GM12864 (cell line): ENCODE measurements at places on chromosomes 11 and 22.

- no peak for DNase-seq
These were observed 13.1 kb upstream of the MS4A10 start for GRCh38 chr11:60771879-60772525.

DNA sequence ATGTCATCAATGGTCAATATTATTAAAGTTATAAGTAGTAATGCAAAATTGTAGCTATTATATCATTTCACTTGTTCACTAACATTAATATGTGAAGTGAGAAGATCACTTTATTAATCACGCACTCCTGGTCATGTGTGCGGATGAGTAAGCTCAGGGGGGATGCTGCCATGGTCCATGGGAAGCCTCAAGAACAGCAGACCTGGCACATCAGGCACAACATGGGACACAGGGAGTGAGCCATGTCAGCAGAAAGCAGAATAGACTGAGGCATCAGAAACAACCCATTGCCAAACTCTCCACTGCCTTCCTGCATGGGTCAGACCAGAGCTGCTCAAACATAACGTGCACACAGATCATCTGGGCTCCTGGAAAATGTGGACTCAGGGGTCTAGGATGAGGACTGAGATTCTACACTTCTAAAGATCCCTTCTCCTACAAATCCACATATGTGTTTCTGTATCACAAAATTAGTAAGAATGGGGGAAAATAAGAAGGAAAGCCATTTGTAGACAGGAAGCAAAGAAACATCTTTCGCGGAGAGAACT is 63.8 kb upstream of the VPREB1 start:
- no peak for DNase-seq

GRCh38 chr11:114321621-114322257 is 25.5 kb downstream of the NNMT start:
- no peak for DNase-seq

GRCh38 chr11:7520011-7520942 is 6.5 kb downstream of the PPFIBP2 start:
- peak; percentile 72 for DNase-seq

DNA sequence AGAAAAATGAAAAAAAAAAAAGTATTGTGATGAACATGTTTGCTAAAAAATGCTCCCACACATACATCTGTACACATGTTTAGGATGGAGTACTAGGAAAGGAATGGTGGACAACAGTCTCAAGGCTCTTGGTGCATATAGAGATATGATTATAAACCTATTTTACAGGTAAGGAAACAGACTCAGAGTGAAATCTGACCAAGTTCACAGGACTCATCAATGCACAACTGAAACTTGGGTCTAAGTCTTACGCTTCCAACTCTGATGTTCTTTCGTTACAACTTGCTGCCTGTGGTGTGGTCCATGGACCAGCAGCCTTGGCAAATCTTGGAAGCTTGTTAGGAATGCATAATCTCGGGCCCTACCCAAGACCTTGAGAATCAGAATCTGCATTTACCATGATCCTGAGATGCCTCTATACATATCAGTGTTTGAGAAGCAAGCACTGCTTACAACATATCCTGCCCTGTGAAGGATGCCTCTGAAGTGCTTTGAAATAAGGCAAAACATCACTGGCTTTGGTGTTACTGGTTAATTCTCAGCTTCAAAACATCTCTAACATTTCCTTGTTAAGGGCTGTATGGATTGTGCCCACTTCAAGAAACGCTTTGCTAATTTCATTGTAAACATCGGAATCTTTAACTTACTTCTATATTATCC is 39.9 kb upstream of the NUP160 start:
- DNase-seq, result no peak

DNA sequence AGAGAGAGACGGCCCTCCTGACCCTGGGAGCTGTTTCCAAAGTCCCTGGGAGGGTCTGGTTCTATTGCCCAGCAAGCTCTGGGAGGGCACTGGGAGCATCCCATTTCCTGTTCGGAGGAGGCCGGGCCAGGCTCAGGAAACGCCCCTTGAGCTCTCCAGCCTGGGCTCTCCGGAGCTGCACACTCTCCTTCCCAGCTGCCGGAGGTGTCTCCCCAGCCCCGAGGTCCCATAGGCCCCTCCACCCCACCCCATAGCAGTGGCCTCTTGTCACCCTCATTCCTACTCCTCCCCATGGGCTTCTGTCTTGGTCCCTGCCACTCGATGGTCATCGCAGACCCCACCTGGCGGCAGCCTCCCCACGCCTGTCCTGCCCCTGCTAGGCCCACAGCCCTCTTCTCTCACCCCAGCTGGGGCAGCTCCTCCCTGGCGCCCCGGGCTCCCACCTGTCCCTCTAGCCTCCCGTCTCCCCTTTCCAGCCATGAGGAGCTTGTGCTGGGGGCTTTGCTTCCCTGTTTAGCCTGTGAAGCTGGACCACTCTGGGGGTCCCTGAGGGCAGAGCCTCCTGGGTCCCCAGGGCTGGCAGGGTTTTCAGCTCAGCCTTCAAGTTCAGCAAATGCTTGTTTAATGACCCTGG is 2.8 kb downstream of the TSPAN32 start:
- no peak for DNase-seq

DNA sequence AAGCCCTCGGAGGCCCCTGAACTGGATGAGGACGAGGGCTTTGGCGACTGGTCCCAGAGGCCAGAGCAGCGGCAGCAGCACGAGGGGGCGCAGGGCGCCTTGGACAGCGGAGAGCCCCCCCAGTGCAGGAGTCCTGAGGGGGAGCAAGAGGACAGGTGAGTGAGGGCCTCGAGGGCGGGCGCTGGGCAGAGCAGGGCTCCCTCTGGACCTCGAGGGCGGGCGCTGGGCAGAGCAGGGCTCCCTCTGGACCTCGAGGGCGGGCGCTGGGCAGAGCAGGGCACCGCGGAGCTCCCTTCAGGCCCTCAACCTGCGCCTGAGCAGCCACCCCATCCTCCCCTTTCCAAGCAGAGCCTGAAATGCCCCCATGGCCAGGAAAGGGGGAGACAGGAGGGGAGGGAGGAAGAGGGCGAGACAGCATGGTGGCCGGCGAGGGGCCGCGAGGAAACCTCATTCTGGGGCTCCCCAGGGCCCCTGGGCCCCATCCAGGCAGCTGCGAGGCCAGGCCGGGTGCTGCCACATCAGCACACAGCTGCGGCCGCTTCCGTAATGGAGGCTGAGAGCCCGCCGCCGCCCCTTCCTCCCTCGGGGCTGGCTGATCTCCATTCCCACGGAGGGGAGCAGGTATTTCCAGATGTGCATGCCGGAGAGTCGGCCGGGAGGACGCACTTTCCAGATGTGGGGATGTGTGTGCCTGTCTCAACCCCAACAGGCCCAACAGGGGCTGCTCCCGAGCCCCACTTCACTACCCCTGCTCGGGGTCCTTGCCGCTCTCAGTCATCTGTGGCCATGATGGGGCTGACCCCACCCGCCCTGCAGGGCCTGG is 10.0 kb downstream of the PRR33 start:
- no peak for DNase-seq

GRCh38 chr11:1107316-1108245 is 32.9 kb downstream of the MUC2 start:
- DNase-seq, result no peak

GRCh38 chr11:46675288-46675851 is 25.0 kb downstream of the ARHGAP1 start:
- DNase-seq, result no peak

GRCh38 chr11:61968758-61969390 is 1.4 kb upstream of the FTH1 start:
- no peak for DNase-seq

DNA sequence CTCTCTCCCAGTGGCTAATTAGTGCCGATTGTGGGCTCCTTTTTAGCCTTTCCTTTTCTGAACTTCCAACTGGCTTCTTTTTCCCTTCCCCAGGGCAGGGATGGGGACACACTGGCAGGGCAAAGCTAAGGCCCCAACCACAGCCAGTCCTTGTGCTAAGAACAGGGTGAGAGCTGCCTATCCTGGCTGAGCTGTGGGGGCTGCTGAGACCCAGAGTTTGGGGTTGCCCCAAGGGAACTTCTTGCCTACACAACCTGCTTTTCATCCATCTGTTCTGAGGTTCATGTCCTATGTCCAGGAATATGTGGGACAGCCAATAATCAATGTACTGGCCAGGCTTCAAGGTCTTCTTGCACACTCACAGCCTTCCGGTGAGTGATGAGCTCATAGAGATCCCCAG is 10.0 kb upstream of the TPBGL start:
- DNase-seq, result no peak

DNA sequence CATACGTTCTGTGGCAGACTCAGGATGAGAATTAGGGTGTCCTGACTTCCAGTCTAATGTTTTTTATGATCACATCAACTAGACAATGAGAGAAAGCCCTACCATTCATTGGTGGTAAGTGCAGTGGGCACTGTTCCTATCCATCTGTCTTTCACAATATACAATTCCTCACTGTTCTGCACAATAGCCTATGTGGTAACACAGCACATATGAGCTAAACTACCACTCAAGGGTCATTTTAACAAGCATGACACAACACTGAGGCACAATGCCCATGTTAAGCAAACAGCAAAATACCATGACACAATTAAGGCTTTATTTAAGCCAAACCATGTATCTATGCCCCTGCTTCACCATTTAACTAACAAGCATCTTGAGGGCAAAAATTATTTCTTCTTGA is 52.3 kb downstream of the SIK3 start:
- DNase-seq, result no peak

DNA sequence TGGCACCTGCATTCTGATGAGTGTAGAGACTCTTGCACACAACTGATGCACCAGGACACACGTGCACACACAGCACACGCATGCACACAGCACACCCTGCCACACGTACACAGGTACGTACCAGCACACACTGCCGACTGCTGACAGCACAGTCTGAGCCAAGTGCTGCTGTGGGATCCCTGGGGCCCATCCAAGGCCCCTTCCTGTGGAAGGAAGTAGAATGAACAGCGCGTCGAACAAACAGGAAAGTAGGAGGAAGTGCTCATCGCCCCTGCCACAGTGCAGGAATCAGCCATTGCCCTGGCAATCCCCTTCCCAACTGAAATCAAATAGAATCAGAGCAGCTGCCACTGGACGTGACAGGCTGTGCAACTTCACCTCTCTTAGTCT is 57.9 kb downstream of the CD82 start:
- DNase-seq, result no peak

DNA sequence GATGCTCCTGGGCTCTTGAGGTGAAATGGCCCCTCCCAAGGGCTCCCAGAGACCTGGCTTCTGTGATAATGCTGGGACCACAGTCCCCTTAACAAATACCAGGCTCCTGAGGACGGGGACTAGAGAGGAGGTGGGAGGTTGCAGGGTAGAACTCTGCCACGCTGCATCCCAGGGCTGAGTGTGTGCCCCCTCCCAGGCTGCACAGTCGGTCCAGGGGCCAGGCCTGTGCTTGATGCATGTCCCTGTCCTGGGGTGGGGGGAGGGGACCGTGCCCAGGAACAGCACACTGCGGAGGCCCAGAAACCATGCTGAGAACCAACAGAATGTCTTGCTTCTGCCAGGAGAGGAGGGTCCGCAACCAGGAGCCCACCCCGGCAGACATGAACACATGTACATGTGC is 9.3 kb downstream of the CSF2RB start:
- no peak for DNase-seq

DNA sequence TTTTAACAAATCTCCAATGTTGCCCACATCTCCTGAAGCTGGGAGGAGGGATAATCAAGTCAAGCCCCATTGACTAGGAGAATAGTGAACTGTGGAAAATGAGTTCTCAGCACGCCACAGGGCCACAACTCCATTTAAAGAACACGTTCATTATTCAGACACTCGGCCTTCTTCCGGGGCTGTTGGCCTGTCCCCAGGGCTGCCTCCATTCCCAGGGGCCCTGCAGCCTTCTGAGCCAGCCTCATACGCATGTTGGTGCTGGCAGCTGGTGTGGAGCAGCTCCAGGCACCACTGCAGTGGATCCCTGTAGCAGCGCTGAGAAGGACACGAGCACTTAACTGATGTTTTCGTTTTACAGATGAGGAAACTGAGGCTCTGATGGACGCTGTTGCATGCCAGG is 87.5 kb upstream of the RCN1 start:
- no peak for DNase-seq

GRCh38 chr11:108483163-108483562 is 15.0 kb downstream of the POGLUT3 start:
- DNase-seq, result no peak

DNA sequence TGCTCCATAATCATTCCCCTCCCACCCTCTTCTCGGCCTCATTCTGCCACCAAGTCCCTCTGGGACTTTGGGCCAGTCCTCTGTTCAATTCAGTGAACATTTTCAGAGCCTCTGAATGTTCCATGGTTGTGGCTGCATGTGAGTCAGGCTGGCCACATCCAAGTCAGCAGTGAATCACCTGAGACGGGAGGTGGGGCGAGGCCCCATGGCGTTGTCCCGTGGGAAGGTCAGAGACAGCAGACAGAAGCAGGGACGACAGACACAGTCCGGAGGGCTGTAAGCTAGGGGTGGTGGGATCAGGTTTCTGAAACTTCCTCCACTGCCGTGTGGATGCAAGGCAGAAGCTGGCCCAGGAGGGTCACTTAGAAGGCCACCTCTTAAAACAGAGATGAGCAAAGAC is 324.8 kb downstream of the MN1 start:
- DNase-seq, result no peak

DNA sequence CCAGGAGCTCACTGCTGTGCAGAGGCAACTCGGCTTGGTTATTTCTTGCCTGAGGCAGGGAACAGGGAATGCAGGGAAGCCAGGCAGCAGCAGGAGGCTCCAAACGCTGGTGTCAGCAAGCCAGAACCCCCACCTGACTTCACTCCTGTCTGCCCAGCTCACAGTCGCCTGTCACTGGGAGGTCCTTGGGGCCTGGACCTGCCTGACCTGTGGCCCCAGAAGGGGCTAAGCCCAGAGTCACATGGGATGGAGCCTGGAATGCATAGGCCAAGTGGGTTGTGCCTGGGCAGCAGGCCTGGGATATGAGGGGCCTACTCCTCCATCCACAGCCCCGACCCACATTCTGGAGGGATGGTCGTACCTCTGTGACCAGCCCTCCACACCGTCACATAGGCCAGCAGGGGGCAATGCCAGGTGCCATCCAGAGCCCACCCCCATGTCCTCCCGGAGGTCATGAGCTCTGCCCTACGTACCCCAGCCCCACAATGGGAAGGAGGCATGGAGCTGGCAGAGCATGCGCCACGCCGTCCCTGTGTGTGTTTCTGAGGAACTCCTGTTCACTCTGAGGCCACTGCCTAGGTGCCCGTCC is 5.2 kb downstream of the RASSF7 start:
- DNase-seq, result no peak

GRCh38 chr11:117862019-117862725 is 14.3 kb downstream of the FXYD6 start:
- no peak for DNase-seq
